Spleen (tissue), 13 donors: ENCODE measurements at places on chromosomes 12 and 14.

DNA sequence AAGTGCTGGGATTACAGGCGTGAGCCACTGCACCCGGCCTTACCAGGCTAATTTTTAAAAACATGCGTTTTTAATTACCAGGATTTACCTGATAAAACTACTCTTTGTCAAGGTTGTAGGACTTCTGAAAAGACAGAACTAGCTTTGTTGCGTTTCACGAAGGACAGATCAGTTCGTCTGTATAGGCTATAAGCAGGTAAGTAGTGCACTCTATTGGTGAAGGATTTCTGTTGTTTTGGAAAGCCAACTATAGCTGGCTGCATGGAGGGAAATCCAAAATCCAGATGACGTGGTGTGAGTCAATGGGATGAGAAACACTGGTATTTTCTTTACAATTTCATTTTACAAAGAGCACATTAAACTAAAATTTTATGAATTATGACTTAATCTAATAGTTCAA, 14.6 kb downstream of the GNPNAT1 start:
- DNase-seq: no peak

DNA sequence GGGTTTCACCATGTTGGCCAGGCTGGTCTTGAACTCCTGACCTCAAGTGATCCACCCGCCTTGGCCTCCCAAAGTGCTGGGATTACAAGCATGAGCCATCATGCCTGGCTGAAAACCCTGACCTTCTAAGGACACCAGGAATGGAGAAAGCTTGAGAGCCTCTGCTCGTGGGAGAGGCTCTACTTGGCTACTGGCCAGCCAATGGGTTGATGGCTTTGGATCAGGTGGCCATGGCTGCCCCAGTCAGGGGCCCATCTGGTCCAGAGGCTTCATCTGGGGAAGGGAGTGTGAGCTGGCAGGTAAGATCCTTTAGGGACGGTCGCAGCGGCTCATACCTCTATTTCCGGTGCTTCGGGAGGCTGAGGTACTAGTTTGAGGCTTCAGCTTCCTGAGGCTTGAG, 42.5 kb upstream of the PPP1CC start:
- no peak for DNase-seq

DNA sequence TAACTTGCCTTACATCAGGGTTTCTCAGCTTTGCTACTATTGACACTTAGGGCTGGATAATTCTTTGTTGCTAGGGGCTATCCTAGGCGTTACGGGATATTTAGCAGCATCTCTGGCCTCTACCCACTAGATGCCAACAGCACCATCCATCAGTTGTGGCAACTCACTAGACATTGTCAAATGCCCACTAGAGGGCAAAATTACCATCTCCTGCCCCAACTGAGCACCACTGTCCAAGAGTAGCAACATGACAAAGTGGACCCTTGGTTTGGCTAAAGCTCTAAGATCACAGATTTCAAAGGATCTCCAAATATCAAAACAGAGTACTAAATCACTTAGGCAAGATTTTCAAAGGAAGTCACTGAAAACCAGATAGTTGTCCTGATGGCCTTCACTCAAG, 251.7 kb upstream of the TBX3 start:
- DNase-seq: no peak

GRCh38 chr14:82861313-82861712, 1327.7 kb upstream of the SEL1L start:
- no peak for DNase-seq

GRCh38 chr12:47797441-47797840, 22.3 kb downstream of the HDAC7 start:
- DNase-seq: no peak

DNA sequence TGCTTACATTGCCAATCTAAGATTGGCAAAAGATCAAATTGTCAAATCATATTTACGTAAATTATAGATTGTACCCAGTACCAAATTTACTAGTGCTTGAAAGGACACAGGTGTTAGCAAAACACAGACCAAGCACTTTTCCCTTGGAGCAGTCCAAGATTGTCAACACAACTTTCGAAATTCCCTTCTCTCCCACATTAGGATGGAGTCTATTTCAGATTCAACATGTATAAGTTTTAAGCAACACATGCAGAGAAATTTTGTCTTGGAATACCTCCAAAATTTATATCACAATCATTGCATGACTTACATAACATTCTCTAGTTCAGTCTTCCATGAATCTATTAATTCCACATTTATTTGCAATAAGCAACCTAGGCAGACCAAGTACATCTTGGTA, 74.9 kb upstream of the SLCO1C1 start:
- no peak for DNase-seq

DNA sequence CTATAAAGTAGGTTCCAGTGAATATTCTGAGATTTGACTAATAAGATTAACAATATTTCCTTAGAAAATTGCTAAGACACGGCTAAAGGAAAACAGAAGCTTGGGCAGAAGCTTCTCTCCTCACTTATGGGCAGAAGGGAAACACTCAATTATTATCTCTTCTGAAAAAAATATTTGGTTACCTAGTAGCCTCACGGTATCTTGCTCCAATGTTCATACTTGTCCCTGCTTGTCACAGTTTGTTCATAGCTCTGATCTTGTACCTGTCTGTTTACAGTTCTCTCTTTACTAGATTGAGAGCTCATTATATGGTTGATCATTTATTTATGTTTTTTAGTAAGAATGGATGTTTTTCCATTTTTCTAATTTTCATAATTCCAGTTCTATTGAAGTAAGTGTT, 458.0 kb upstream of the ATP2B1 start:
- no peak for DNase-seq

GRCh38 chr14:60926002-60926401, 54.9 kb downstream of the TRMT5 start:
- DNase-seq: no peak

DNA sequence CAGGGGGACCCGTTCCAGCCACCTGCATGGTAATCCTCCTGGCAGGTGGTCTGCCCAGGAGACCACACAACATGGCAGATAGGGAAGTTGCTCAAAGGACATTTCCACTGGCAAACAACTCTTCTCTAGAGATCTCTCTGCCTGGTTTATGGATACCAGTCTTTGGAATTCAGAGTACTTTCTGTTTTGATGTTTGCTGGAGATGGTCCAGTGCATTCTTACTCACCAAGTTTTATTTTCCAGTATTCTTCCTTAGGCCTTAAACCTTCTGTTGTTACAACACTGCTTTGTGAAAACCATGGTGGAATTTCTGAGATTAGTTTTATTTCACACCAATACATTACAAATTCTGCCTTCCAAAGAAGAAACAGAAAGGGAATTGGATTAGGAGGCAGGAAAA, 428.3 kb downstream of the FUT8 start:
- no peak for DNase-seq

GRCh38 chr12:25242981-25243679, 7.6 kb downstream of the KRAS start:
- DNase-seq: no peak

DNA sequence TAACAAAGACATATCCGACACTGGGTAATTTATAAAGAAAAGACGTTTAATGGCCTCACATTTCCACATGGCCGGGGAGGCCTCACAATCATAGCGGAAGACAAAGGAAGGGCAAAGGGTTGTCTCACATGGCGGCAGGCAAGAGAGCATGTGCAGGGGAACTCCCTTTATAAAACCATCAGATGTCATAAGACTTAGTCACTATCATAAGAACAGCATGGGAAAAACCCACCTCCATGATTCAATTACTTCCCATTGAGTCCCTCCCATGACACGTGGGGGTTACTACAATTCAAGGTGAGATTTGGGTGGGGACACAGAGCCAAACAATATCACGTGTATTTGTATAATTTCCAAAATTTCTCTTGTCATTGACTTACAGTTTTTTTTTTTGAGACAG, 5.5 kb upstream of the LMNTD1 start:
- DNase-seq: no peak

GRCh38 chr12:93121729-93122488, 192.8 kb upstream of the EEA1 start:
- no peak for DNase-seq

- no peak for DNase-seq
Measured at GRCh38 chr12:5416571-5416970, 15.3 kb upstream of the NTF3 start.

DNA sequence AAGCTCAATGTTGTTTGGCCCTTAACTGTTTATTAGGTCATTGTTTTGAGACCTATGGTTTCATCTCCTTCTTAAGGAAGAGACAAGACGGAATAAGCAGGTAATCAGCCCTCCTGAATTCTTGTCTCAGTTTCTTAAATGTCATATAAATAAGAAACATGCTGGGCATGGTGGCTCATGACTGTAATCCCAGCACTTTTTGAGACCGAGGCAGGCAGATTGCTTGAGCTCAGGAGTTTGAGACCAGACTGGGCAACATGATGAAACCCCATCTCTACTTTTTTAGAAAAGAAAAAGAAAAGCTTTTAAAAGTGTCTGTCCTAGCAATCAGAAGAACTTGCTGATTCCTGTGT, 5.1 kb downstream of the MTRFR start:
- no peak for DNase-seq

GRCh38 chr14:35632271-35632670, 98.3 kb downstream of the INSM2 start:
- DNase-seq: no peak

- no peak for DNase-seq
Measured at GRCh38 chr14:62682208-62682607, 363.1 kb downstream of the KCNH5 start.

- no peak for DNase-seq
Measured at GRCh38 chr14:51260225-51260624, 20.2 kb downstream of the TMX1 start.
